Right renal pelvis (tissue), 4 donors: ENCODE measurements at places on chromosomes 12 and 14.

DNA sequence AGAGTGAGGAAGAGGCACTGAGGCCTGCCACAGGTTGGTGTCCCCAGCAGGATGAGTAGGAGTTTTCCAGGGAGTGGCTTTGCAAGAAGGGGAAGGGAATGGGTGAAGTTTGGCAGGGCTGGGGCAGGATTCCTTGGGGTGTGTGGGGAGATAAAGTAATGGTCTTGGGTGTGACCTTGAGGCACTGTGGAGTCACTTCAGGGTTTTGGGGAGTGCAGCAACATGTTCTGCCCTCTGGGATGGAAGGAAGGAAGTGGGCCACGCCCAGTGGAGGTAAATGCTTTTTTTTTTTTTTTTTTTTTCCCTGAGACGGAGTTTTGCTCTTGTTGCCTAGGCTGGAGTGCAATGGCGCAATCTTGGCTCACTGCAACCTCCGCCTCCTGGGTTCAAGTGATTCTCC, 108.9 kb downstream of the ADCK1 start:
- no peak for DNase-seq

- no peak for DNase-seq
These were observed 94.5 kb upstream of the CPM start for GRCh38 chr12:69027411-69027881.

DNA sequence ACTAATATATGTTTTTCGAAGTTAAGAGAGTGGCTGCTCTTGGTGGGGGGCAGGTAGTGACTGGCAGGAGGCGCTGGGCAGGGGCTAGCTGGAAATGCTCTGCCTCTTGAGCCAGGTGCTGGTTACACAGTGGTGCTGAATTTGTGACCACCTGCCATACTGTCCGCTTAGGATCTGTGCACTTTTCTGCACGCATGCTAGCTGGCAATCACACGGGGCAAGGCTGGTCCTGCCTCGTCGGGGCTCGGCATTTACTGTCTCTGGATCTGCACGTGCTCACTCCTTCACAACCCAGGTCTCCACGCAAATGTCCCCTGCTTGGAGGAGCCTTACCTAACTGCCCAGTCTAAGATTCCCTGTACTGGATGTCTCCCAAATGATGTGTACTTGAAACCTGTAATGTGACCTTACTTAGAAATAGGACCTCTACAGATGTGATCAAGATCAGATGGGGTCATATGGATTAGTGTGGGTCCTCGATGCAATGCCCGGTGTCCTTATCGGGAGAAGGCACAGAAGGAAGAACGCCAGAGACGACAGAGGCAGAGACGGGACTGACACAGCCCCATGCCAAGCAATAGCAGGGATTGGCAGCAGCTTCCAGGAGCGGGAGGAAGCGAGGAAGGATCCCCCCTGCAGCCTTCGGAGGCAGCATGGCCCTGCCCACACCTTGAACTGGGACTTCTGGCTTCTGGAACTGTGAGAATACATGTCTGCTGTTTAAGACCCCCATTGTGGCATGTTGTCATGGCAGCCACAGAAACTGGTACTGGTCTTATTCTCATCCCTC, 59.5 kb downstream of the RBM19 start:
- no peak for DNase-seq

DNA sequence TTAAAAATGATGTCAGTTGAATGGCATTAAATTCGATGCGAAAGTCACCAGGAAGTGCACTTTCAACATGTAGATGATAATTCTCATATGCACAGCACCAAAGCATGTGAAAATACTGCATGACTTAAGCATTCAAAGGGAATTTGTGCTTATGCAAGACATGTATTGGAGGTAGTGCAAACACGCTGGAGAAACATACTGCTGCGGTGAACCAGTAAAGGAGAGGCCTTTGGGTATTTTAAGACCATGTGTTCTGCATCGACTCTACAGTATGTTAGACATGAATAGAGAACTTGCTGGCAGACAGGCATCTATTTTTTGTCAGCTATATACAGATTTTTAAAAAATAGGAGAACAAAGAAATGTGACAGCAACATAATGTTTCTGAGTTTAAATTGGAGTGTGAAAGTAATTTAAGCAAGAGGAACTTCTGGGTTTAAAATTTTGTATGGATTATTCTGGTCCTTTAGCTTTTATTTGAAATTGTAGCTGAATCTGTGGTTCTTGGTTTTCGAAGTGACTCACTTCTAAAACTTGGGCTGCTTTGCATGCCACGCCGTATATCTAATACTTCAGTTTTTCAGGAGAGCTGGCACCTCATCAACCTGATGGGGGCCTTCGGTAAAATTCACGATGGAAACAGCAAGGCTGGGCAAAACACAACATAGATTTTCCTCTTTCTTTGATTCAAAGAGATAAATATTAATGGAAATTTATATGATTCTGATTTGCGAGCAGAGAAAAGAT, 408.7 kb downstream of the APAF1 start:
- no peak for DNase-seq

DNA sequence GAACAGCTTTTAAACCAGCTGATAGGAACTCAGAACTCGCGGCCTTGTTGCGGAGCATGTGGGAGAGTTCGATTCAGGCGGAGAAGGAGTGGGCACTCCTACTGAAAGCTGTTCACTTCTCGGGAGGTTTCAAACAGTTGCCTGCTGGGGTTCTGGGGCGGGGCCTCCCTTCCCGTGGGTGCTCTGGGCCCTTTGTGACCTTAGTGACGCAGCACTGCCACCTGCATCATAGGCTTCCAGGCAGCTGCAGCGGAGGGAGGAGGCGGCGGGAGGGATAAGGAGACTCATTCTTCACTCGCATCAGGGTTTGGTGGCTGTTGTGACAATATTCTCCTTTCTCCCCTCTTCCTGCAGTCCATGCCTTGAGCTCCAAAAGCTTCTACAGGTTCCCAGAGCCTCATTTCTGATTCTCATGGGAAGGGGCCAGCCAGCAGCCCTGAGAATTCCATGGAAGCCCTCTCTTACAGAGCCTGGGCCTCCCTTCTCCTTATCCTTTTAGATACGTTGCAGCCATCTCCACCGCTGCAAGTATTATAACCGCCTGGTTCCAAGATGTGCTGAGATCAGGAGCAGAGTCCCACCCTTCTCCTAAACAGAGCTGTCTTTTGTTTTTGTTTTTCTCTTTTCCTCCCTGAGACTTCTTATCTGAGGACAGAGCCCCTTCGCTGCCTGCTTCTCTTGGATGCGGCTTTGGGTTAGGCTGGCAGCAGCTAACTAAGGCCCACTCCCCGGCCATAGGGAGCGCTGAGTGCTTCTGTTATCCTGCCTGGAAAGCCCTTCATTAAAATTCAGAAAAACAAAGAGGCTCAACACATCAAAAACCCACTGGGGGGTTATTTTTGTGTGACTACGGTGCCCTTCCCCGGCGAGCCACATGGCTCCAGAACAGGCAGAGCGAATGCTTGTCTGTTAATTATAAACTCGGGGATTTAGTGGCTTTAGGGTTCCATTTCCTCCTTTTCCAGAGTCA, 67.6 kb upstream of the GPATCH2L start:
- no peak for DNase-seq

DNA sequence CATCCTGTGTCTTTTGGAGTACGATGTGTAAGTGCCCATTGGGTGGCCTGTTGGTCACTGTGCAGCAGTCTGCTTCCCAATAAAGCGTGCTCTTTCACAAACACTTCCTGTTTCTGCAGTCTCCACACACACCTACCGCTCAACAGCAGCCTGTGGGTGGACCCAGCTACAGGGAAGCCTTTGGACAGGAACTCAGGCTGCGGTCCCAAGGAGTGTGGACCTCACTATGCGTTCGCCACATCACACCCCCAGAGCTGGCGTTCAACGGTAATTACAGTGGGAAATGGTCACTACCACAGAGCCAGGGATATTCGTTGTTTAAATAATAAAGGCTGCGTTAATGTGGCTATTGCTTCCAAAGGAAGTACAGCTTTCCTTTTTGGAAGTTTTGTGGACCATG, 16.2 kb downstream of the PSMC1 start:
- no peak for DNase-seq

GRCh38 chr12:110907583-110907982, 12.8 kb downstream of the MYL2 start:
- DNase-seq: no peak

- DNase-seq: no peak
These were observed 199.4 kb downstream of the ANO4 start for GRCh38 chr12:100993916-100994450.

- DNase-seq: no peak
These were observed 9.8 kb upstream of the FERMT2 start for GRCh38 chr14:52960627-52961026.

DNA sequence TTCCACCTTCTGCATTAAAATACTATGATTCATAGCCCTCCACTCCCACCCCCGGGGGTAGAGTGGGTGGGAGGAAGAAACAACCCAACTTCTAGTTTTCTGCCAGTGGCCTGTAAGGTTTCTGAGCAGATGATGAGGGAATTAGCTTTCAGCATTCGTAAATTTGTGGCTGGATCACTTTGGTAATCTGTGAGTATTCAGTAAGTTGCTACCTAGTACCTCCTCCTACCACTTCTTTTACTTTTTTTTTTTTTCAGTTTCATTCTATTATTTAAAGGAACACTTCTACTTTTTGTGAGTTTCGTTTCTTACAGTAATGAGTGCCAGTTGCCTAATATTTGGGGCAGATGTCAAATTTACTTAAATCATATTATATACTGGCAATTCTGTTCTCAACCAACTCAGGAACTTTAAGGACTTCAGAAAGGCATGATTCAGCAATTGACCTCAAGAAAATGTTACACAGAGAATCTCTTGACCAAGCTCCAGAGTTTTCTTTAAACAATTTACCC, 42.4 kb upstream of the EMP1 start:
- DNase-seq: no peak

DNA sequence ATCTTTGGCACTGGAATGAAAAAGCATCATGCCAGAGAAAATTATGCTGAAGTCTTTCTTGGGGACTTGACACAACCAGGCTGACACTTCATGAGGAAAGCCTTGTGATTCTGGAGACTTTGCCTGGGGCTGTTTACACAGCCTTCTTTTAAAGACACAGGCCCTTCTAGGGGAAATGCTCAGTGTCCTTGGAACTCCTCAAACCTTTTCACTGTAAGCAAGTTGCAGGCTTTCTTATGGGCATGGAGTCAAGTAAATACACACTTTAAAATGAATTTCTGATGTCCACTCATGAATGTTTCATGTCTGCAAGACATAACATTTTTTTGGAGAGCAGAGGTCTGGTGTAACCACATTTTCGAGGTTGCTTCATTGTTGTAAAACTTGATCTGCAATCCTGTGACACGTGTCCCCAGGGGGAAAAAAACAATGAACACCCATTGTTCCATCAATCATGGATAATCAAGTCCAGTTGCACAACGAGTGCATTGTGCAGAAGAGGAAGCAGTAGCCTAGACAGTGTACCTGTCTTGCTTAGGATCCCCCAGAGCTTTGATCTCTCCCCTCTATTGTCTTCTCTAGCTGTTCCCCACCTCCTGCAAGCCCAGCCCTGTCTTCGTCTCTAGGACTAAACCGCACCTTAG, 155.1 kb upstream of the PRICKLE1 start:
- no peak for DNase-seq

GRCh38 chr14:95915330-95915729, 38.7 kb downstream of the TUNAR start:
- no peak for DNase-seq

- DNase-seq: no peak
These were observed 14.6 kb downstream of the CCDC88C start for GRCh38 chr14:91402771-91403600.

- no peak for DNase-seq
These were observed 16.3 kb upstream of the EPYC start for GRCh38 chr12:91021076-91021475.

DNA sequence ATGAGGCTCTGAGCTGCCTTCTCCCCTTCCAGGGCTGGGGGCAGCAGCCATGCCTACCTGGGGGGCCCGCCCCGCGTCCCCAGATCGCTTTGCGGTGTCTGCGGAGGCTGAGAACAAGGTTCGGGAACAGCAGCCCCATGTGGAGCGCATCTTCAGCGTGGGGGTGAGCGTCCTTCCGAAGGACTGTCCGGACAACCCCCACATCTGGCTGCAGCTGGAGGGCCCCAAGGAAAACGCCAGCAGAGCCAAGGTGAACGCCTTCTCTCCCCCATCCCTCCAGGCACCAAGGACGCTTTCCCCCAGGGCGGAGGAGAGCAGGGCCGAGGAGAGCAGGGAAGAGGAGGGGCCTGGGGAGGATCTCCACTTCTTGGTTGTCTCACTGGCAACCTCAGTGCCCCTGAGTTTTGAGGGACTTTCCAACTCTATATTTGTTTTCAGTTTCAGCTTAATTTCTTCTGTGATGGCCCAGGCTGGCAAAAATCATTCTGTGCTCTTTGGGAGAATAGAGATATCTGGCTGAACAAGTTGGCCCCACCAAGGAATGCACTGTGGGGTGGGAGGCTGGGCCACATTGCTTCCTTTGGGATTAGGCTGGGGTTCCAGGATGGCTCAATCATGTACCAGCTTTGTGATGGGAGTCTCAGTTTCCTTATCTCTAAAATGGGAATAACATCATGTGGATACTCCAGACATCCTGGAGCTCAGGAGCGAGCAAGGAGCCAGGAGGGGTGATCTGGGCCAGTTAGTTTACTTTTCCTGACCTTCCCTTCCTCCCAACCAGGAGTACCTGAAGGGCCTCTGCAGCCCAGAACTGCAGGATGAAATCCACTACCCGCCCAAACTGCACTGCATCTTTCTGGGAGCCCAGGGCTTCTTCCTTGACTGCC, 1.2 kb downstream of the KHNYN start:
- DNase-seq: no peak

DNA sequence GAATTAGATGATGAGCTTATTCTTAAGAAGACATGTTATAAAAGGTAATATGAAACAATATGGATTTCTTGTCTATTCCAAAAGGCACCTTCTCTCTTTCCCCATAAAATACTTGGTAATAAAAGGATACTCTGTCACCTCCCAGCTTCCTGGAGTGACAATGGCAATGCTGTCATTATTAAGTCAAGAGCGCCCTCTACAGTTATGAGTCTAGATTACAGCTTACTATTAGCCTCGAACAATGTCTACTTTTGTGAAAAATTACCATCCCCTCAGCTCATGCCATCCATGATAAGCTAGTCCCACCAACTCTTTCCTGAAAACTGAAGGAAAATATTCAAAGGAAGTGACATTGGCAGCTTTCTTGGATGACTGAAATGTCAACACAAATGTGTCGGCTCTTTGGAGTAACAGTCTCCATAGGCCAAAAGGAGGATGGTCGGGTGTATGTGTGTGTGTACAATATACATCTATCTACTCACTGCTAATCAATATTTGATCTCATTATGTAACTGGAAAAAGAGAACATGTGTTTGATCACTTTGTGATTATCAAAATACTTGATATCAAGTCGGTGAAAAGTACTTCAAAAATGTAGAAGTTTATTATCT, 48.7 kb upstream of the CDKN3 start:
- DNase-seq: no peak
